ENCODE measurements at places on chromosomes 7 and 10. TPM values are rescaled to one million over a fixed set of nuclear protein-coding genes. Genes with fewer than 3 reads are reported as not detected.

Gene BRAT1
- 25.4 TPM for total RNA-seq

Gene PRSS37
- not detected for total RNA-seq

Gene UFSP1
- 4.0 TPM for total RNA-seq

Gene NPFFR1
- total RNA-seq, result not detected

Gene PITX3
- 0.16 TPM for total RNA-seq

Gene RBP3
- not detected for total RNA-seq

Gene NEURL1
- 0.38 TPM for total RNA-seq

Gene PPP1R9A
- 38.7 TPM for total RNA-seq

Gene SDHAF3
- total RNA-seq, result 22.4 TPM

Gene AKR1B15
- total RNA-seq, result not detected

- no peak for DNase-seq
Measured at GRCh38 chr7:158885624-158886023, 29.3 kb downstream of the DYNC2I1 start.

DNA sequence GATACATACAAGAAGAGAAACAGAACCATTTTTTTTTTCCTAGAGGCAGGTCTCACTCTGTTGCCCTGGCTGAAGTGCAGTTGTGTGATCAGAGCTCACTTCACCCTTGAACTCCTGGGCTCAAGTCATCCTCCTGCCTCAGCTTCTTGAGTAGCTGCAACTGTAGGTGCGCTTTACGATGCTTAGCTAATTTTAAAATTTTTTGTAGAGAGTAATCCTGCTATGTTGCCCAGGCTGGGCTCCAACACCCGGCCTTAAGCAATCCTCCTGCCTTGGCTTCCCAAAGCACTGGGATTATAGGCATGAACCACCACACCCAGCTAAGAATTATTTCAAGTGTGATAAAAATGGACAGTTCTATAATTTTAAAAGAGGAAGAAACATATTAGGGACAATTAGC lies 5.6 kb upstream of the ZEB1 start:
- DNase-seq, result no peak

GRCh38 chr7:155011086-155011485 lies 8.2 kb upstream of the PAXIP1 start:
- no peak for DNase-seq

DNA sequence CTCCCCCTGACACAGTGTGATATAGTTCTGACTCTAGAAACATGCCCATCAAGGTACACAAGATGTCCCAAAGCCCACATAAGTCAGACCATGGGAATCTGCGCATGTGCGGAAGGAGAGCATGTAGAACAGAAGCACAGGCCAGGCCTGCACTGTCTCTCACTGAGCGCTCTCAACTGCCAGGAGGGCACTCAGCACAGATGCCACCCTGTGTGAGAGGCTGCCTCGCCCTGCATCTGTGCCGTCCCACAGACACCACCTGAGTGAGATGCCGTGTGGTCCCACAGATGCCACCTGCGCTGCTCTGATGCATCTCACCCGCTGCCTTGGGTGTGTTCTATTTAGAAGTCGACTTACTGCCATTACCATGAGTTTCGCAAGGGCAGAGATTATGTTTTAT lies 98.4 kb downstream of the VOPP1 start:
- DNase-seq, result no peak

GRCh38 chr10:50614444-50615137 lies 9.2 kb downstream of the SGMS1 start:
- DNase-seq, result peak; percentile 88

DNA sequence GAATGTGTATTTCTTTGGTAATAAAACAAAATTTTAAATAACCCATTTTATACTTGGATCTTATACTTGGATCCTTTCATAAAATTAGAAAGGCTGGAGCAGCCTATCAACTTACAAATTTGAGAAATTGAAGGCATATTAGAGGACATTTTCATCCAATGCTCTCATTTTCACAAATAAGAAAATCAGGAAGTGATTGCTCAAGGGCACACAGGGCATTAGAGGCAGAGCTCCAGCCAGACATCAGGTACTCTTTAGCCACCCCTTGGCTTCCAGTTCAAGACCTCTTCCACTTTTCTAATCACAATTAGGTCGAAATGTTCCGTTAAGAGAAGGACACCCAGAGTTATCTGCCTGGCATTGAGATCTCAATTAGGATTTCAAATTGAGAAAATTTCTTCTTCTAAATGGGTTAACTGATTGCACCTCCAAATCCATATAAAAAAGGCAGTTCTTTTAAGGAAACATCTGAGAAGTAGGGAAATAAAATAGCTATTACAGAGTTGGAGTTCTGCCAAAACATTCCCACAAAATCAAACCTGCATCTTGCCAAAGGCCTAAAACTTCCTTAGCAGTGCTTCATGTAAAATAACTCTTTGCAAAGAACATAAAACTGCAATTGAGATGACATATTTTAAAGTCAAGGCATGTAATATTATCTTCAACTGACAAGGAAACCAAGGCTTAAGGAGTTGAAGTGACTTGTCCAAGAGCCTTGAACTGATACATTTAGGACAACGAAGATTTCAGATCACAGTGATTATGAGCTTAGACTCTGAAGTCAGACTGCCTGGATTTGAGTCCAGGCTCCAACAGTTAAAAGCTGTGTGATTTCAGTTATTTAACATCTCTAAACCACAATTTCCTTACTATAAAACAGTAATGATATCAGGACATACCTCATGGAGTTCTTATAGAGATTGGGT lies 2.4 kb downstream of the ACTA2 start:
- DNase-seq, result no peak

DNA sequence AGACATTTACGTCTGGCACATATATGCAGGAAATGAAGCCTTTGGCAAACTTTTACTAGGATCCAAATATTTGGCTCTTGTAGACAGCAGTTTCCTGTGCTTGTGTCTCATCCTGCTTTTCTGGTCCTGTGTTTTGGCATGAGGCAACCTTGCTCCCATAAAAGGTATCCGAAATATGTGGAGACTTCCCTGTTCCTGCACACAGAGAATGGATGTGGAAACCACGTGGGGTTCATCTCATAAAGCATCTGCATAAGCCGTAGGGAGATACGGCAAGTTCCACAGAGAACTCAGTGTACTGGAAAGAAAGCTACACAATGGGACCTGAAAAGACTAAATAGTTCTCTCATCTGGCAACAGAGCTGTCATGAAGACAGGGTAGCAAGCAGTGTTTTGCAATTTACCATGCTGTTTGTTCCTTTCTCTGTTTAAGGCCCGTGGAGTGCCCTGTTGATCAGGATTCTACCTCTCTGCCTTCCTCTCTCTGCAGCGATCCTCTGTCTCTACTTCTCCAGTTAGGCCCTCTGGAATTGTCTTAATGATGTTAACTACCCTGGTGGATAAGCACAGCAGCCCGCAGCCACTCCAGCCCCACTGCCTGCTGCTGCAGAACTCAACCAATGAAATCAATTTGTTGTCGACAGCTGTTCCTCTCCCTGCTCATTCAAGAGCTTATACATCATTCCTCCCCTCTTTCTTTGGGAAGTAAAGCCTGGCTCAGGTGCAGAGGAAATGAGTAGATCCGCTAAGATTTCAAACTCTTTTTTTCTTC lies 293.6 kb downstream of the CSTF2T start:
- DNase-seq, result peak; percentile 50

GRCh38 chr10:60252688-60253087 lies 137.0 kb downstream of the ANK3 start:
- no peak for DNase-seq

DNA sequence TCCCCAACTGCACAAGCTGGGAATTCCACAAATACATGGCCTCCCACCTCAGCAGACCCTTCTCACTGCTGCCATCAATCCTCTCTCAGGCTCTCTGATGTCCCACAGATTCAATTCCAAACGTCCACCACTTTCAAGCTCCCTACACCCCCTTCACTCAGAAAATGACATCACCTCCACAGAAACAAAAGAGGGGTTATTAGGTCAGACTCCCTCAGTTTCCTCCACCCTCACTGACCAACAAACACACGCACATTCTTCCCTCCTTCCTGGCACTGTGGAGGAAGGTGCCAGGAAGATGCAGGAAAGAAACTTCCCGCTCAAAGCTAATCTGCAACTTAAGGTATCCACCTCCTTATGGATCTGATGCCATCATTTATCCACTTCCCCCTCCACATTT lies 18.3 kb downstream of the ZNF438 start:
- DNase-seq, result no peak

DNA sequence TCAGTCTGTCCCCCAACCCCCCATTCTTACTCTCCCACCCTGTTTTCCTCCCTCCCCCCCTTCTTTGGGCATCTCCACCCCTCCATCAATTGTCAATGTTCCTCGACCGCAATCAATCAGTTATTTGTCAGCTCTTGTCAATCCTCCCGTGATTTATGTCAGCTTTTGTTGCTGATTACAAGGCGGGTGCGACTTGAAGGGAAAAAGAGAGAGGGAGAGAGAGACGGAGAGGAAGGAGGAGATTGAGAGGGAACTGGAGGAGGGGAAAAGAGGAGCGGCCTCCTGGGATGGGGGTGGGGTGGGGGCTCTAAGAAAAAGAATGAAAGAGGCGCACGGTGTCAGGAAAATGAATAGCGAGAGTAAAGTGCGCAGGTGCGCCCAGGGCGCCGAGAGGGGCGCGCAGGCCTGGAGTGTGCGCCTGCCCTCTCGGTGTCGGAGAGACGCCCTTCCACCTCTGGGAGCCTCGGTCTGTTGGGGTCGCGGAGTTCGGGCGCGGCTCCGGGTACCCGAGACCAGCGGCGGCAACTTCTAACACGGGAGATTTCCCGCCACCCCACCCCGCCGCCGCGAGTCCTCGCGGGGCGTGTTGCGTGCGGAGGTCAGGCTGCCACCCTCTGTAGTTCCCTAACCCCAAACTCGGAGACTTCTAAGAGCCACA lies 1.1 kb upstream of the ZNF503 start:
- peak; percentile 80 for DNase-seq

GRCh38 chr10:81136261-81136660 lies 598.6 kb downstream of the SH2D4B start:
- DNase-seq, result no peak

DNA sequence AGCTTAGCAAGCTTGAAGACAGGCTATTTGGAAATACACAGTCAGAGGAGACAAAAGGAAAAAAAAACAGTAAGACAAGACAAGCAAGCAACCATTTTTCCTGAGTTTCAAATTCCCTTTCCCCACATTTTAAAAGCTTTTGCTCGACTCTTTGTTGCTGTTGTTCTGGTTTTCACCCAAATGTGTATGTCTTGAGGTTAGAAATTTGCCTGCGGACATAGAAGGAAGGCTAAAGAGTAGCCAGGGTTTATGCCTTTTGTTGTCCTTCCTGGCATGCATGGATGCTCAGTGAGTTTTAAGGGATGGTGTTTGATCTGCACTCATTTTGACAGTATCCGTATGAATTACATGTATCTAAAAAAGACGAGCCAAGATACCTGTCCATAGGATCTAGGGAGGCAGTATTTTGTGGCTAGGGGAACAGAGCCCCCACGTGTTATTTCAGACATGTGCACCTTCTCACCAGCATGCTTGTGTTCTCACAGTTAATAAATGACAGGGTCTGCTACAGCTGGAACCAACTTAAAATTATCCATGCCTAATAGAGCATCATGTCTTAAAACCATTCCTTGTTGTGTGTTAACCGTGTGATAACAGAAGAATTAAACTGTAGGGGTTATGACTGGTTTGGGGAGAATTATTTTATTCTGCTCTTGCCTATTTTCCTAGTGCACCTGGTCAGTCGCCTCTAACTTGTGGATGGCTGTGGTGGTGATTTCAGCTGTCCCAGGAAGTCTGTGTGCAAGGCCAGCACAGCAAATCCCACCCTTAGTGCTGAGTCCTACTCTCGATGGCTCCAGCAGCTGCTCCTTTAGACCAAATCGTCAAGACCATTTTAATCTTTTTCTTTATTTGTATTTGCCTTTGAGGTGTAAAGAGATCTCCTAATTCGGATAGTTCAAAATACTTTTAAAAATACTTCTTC lies 9.1 kb downstream of the WIPF3 start:
- no peak for DNase-seq

- DNase-seq, result peak; percentile 39
Measured at GRCh38 chr10:3754727-3755439, 30.1 kb downstream of the KLF6 start.

DNA sequence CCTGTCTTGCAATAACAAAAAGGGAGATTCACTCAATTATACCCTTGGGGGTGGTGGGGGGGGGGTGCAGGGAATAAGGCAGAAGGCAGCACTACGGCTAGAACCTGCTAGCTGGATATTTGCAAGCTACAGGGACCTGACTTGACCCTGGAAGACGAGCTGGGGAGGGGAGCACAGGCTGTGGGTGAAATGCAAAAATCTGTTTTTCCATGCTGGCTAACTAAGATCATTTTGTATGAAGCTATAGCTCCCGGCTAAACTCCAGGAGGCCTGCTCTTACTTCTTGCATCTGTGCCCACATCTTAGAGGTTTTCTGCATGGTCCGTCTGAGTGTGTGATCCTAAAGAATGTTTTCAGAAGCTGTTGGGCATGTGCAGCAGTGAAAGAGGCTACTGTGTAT lies 106.6 kb downstream of the EBLN1 start:
- no peak for DNase-seq

- no peak for DNase-seq
Measured at GRCh38 chr10:50326757-50327701, 75.7 kb upstream of the ASAH2 start.

DNA sequence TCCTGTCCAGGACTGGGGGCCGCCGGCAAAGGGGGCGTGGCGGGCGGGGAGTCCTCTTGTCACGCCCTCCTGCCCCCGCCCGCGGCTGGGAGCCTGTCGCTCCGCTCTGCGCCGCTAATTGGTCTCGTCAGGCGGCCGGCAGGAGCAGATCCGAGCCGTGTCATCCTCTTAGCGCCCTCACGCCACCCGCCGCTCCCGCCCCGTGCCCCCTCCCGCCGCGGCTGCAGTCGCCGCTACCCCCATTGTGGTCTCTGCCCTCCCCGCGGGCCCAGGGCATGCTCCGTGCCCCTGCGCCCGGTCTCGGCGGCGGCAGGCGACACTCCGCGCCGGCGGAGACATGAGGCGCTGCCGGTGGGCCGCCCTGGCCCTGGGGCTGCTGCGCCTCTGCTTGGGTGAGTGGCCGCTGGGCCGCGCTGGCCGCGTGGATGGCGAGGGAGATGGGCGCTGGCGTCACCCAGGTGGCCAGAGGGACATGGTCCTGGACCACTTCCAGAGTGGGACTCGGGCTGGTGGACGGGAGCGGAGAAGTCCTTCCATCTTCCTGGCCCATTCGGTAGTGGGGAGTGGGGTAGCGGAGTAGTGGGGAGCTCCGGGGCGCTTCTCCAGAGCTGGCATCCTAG lies at the start of gene CDHR1:
CDHR1 (plus strand) TSS at position 114 of the 620 bp plus-strand sequence; CDS start at position 338, 224 bp downstream.
- DNase-seq, result peak; percentile 89

DNA sequence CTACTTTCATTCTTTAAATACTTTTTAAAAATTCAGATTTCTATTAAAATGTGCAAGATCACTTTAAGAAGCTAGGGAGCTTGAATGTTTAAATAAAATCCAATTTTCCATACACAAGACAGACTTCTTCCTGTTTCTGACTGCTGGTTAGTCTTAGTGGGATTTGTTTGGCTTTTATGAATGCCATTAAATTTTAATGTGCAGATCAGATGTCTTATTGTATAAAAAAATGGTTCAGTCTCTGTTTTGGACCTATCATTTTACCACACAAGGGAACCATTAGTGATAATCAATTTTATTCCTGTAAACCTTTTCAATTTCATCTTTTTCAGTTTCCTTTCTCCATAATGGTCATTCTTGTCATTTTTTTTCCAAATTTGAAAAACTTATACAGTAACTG lies 63.2 kb downstream of the VCL start:
- DNase-seq, result no peak
